ENCODE measurements at places on chromosomes 1 and 21.

DNA sequence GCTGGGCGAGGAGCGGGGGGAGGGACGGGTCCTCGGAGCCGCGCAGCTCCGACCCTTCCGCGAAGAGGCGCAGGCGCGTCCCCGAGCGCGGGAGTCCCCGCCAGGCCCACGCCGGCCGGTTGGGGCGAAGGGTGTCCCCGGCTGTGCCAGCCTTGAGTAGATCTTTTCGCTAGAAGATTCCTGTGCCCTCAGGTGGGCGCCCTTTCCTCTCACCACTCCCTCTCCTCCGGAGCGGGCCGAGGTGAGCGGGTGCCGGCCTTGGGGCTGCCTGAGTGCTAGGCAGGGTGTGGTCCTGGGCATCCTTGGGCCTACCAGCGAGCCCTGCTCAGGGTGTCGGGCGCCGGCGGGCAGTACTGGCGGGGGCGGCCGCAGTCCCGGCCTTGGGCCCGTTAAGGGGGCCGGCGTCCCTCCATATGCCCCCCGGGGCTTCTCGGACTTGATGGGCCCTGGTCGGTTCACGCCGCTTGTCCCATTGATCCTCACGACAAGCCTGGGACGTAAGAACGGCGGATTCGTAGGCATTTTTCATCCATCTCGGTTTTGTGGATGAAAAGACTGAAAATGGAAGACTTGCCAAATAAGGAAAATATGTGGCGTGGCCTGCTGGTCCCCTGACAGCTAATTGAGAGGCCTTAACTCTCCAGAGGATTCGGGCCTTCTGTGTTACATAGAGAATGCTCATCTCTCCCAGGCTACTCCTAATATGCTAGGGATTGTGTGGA is 712 bp downstream of the DEGS1 start:
- peak; percentile 43 for DNase-seq

GRCh38 chr1:227541129-227541528 is 22.2 kb upstream of the ZNF678 start:
- no peak for DNase-seq

- no peak for DNase-seq
Observed at GRCh38 chr1:176244851-176245250, 37.8 kb upstream of the COP1 start.

DNA sequence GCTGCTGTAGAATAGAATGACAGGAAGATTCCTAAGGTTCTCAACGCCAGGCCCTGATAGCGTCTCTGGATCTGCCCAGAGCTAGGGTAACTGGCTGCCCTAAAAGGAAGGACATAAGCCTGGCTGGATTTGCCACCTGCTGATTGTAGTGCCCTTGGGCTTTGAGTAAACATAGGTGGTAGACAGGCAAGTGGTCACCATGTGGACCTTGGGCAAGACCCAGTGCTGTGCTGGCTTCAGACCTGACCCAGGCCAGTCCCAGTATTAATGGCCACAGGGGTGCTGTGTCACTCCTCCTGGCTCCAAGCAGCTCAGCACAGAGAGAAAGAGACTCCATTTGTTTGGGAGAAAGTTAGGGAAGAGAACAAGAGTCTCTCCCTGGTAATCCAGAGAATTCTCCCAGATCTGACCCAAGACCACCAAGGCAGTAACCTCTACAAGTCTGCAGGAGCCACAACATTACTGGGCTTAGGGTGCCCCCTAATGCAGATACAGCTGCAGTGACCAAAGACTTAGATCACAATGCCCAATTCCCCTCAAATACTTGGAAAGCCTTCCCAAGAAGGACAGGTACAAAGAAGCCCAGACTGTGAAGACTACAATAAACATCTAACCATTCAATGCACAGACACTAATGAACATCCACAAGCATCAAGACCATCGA is 44.5 kb downstream of the PHTF1 start:
- DNase-seq: no peak

DNA sequence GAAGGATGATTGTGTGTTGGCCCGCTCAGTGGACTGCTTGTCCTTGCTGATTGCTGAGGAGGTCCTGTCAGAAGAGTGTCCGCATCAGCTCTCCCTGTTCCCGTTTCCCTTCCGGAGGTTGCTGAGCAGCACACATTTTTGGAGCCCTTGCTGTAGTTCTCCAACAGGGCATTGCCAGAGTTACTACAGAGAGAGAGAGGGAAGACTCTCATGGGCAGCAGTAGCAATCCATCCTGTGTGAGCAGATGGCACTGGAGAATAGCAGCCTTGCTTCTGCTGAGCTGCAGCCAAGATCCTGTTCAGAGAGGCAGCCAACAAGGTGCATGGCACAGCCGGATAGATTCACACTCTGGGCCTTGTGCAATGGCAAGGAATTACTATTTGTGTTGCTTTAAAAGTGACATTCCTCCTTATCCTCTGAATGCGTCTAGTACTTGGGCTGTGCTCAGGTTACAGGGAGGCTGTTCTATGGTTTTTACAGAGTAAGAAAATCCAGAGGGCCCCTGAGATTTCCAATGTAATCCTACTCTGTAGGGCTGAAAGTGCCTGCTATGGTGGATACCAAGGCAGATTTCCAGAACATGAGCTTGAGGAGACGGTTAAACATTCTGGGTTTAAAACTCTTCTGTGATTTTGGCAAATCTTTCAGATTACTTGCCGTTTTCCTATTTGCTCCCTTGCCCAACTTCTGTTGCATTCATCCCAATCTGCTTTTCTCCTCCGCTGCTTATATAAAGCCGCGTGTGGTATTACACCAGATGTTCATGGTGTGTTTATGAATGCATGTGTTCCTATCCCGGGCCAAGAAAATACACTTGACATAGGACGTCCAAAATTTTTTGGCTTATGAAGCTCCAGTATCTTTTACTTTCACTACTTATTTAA is 27.4 kb downstream of the AK4 start:
- DNase-seq: peak; percentile 21

- no peak for DNase-seq
Observed at GRCh38 chr21:15742052-15742670, 12.4 kb downstream of the USP25 start.

DNA sequence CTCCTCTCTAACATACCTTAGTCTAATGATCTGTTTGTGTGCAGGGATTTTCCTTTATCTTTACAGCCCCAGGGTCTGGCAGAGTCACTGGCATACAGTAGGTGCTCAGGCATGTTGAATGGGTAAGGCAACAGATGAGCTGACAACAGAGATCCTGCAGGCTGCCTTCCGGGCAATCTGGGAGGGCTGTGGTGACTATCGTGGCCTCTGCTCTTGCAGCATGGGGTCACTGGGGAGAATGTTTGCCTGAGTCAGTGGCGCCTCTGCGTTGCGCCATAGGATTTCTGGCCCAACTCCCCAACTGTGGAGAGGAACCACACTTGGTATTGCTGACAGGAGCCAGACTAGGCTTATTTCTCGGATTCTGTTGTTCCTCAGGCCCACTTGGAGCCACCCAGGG is 93.8 kb downstream of the LAMC2 start:
- peak; percentile 87 for DNase-seq

GRCh38 chr1:229864686-229865230 is 202.3 kb upstream of the GALNT2 start:
- DNase-seq: no peak

DNA sequence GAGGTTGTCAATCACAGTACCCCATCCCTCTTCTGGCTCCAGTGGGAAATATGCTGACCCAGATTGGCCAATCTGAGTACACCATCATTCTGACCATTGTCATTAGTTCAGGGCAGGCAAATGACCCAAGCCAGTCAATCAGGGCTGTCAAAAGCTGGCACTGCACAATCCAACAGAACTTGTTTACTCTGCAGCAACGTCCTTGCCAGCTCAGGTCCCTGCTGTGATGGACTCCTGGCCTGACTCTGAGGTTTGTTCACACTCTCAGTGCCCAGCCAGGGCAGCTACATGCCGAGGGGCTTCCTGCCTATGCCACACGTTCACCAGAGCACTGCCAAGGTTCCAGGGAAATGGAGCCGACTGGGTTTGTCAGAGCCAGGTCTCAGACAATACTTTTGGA is 14.7 kb upstream of the OVAAL start:
- DNase-seq: no peak

DNA sequence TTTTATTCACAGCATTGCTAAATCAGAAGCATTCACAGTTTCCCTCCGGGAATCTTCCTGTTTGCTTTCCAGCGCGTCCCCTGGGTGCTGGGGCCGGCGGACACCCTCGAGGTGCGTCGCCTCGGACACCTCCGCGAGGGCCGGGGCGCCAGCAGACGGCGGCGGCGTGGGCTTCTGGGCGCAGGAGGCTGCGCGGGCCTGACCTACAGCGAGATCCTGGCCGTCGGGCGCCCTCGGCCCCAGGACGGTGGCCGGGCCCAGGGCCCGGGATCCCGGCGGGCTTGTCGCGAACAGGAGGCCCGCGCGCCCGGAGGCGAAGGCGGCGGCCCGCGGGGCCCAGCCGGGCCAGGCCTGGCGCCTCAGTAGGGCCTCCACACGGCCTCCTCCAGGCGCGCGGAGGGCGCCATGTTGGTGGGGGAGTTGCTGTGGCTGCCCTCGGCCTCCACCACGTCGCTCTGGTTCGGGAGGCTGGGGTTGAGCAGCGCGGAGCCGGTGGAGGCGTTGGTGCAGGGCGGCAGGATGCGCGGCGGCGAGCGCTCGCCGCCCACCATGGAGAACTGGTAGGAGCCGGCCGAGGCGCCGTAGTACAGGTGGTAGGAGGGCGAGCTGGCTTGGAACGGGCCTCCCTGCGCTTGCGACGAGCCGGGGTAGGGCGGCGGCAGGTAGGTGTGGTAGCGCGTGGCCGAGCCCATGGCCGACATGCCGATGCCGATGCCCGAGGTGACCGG is 123.1 kb downstream of the CLIC6 start:
- DNase-seq: no peak

- DNase-seq: no peak
Observed at GRCh38 chr1:214351551-214352277, 70.8 kb downstream of the SMYD2 start.

DNA sequence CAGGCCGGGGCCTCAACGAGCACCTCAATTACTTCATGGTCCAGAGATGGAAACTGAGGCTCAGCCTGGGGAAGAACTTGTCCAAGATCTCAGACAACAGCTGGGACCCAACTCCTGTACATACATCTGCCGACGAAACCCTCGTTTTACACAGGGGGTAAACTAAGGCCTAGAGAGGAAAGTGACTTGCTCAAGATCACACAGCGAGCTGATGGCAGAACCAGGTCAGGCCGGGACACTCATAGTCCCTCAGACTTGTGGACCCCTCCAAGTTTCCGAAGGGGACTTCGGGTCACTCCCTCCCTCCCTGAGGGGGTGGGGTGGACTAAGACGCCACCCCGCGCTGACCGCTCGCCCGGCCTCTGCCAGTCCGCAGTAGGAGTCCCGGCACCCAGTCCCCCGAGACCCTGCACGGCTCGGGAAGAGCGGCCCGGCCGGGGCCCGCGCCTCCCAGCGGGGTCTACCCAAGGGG is 430 bp downstream of the WASF2 start:
- DNase-seq: peak; percentile 10

DNA sequence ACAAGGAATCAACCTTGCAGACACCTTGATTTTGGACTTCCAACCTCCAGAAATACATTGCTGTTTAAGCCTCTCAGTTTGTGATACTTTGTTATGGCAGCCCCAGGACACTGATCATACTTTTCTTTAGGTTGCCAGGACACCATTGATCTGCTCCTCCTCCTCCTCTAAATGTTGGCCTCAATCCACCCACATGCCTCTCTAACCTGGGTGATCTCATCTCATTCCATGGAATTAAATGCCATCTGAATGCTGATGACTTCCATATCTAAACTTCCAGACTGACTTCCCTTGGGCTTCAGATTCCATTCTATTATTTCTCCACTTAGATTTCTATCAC is 7.4 kb upstream of the PPP1R15B start:
- DNase-seq: no peak

DNA sequence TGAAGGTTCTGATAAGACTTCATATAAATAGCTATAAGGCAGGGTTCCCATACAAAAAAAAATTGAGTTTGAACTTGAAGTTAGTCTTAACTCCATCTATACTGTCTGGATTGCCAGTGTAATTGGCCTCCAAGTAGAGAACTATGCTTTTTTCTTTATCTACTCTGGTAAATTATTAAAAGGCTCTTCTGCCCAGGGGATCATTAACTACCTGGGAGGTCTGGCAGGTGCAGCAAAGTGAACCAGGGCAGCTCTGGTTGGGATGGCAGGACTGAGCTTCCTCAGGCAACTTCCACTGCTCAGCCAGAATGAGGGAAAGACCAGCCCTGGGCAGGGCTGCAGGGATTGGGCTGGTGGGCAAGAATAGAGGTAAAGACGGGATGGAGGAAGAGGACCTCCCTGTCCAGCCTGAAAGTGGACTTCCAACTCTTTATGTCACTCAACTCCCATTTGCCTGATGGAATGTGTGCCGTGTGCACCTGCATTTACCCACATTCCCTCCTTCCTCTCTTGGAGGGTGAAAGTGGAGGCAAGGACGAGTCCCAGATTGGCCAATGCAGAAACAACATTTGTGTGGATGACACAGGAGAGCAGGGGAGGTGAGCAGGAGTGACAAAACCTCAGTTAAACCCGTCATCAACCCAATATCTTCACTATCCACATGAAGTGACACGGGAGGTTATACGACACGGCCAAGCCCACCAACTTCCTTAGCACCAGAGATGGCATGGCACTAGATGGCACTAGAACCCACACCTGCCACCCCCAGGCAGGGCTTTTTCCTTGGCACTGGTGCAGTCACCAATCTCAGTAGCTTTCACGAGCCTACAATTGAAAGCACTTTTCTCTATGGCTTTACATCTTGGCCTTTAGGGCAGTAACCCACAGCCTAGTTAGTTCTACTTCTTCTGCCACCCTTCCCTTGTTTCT is 25.2 kb downstream of the CCN1 start:
- no peak for DNase-seq

GRCh38 chr1:184027826-184028695 is 9.5 kb downstream of the COLGALT2 start:
- no peak for DNase-seq

DNA sequence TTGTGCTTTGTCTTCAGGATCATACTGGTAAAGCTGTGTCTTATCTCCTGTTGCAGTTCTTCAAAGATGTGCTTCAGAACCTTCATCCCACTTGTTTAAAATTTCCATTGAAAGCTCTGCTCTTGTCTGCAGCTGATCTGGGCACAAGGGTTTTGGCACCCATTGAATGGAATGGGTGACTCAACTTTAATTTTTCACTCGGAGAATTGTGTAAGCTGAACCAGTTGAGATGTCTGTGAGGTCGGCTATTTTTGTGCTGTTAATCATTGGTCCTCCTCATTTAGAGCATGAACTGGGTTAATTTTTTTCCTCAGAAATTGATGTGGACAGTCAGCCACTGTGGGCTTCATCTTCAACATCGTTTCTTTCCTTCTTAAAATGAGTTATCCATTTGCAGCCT is 252.1 kb downstream of the TM2D1 start:
- DNase-seq: no peak
